ENCODE measurements at places on chromosomes 12 and 14.

- DNase-seq, result peak; percentile 33
Measured at GRCh38 chr12:52006726-52007157, at the start of gene TAMALIN. Gene TAMALIN (plus strand): TSS chr12:52006946. CDS start chr12:52007020, 74 bp downstream.

DNA sequence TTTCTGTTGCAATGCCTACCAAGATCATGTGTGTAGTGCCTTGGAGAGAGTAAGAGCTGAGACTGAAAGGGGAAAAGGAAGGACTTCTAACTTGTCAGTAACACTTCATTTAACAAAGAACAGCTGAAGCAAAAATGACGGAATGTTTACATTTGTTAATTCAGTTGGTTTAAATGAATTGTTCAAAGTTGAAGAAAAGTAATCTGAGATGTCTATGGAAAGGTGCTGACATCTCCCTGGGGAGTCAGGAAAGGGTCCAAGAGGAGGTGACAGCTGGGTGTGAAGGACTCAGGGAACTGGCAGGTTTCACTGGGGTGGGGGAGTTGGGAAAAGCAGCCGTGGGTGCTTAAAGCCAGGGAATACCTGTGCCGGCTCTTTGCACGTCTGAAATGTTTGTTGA is 7.9 kb downstream of the TMEM63C start:
- no peak for DNase-seq

- DNase-seq, result no peak
Measured at GRCh38 chr14:60093606-60094005, 1.9 kb downstream of the PCNX4 start.

GRCh38 chr12:4439736-4440135 is 5.9 kb downstream of the FGF6 start:
- DNase-seq, result no peak

GRCh38 chr12:121970581-121971300 is 50.9 kb upstream of the BCL7A start:
- no peak for DNase-seq

DNA sequence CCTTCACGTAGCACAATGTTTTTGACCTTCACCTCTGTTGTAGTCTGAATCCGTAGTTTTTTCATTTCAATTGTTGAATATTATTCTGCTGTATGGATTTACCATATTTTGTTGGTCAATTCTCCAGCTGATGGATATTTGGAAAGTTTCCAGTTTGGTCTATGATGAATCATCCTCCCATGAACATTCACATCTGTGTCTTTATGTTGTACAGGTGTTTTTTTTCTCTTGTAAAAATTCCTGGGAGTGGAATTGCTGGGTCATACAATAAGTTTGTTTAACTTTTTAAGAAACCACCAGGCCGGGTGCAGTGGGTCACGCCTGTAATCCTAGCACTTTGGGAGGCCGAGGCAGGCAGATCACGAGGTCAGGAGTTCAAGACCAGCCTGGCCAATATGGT is 36.7 kb upstream of the GNG2 start:
- DNase-seq, result no peak

DNA sequence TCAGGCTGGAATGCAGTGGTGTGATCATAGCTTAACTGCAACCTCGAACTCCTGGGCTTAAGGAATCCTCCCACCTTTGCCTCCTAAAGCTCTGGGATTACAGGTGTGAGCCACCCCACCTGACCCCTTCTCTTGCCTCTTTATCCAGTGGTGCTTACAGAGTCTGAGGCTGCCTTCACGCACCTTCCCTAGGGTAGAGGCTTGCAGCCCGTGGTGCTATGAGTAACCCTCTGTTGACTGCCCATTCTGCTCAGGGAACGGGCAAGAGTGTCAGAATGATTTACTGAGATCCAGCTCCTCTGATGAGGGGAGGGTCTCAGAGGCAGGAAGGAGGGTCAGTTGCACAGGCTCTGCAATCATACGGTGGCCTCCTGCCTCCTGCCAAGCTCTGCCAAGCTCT is 125.1 kb upstream of the TBX3 start:
- DNase-seq, result no peak

GRCh38 chr12:112900298-112901145 is 6.2 kb upstream of the OAS1 start:
- peak; percentile 25 for DNase-seq

- DNase-seq, result no peak
Measured at GRCh38 chr12:103469719-103470118, 26.0 kb downstream of the C12orf42 start.

DNA sequence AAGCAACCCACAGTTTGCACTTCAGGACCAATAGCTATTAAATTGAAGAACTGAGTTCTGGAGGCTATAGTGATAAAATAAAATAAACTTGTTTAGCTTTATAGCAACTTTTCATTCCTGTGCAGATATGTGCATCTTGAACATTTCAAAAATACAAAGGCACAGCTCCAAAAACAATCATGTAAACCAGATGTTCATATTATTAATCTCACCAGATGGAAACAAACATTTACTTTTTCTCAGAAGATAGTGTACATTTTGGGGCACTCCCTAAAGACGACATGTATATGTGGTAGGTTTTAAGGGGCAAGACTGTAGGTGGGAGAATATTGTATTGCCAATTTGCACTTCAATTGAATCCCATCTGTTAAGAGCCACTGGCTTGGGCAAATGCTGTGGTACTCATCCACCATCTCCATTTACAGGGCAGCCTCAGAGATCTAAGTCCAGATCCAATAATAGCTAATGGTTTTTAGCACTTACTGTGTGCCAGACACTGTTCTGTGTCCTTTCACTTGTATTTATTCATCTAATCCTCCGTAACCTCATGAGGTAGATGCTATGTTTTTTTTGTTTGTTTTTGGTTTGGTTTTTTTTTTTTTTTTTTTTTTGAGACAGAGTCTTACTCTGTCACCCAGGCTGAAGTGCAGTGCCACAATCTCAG is 49.1 kb downstream of the PTGER2 start:
- no peak for DNase-seq

DNA sequence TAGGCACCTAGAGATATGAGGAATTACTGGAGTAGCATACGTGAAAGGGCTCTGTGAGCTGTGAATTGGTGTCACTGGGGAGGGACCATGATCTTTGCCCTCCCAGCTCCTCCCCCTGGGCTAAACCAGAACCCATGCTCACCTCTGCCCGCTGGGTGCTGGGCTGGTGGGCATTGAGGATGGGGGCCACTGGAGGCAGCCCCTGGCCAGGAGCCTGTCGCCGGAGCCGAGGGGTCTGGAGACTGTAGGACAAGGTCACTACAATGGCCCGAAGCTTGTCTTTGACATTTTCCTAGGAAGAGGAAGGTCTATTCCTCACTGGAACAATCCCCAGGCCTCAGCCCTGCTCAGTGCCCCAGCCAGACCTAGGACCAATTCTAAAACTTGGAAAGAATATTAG is 11.6 kb downstream of the ITGA7 start:
- no peak for DNase-seq

DNA sequence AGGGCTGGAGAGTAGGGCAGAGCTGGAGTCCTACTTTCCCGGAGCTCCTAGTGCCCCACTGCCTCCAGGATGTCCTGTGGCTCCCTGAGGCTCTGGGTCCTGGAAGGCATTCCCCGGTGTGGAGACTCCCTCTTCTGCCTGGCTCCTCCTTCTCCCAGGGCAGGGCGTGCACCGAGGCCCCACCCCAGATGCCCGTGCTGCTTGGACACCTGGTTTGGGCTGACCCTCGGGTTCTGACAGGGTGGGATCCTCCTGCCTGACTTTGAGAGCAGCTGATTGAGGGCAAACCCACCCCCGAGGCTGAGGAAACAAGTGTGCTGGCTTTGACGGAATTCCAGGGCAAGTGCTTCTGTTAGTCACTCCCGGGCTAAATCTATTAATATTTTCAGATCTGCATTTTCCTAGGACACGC is 15.4 kb downstream of the TEAD4 start:
- no peak for DNase-seq

DNA sequence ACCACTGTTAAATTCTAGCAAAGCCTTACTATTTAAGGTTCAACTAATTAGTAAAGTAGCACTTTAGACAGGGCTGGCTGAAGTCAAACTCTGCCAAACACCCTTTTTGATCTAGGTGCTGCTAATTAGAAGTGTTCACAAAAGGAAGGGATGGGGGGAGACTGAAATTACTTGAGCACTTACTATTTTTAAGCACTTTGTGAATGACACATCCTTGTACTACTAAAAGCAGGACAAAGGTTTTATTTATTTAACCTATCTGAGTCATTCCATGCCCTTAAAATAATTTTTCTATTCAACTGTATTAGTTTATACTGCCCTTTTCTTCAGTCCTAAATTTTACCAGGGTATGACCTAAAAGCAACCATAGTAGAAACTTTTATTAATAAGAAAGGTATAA is 20.1 kb downstream of the MBIP start:
- no peak for DNase-seq

GRCh38 chr14:52025310-52025709 is 36.0 kb downstream of the RTRAF start:
- DNase-seq, result no peak

GRCh38 chr14:104214431-104215218 is 76.2 kb downstream of the KIF26A start:
- DNase-seq, result no peak

DNA sequence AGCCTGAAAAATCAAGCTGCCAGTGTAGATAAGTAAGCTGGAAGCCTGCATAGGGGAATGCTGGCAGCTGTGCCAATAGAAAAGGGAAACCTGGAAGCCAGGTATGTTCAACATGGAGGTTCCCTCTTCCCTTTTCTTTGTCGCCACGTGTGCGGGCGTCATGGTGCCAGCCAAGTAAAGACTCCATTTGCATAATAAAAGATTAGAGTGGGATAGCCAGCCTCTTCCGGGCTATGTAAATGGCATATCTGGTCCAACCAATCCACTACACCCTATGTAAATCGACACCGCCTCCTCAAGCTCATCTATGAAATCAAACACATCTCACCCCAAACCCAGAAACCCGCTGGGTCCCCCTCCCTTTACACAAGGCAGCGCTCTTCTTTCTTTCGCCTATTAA is 5.6 kb upstream of the ADGRD1 start:
- DNase-seq, result no peak

- no peak for DNase-seq
Measured at GRCh38 chr14:71358209-71358931, 451.1 kb downstream of the PCNX1 start.

- no peak for DNase-seq
Measured at GRCh38 chr12:69913526-69913925, 88.5 kb downstream of the MYRFL start.

DNA sequence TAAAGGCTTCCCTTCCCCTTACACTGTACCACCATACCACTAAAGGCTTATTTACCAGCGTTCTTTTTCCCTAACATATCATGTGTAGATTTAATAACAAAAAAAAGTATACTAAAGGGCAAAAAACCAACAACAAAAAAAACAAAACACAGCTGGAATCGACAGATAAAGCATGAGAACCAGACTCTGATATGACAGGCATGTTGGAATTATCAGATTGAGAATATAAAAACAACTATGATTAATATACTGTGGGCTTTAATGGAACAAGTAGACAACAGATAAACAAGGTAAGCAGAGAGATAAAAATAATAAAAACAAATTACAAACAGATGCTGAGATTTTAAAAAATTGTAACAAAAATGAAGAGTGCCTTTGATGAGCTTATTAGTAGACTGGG is 754.1 kb upstream of the MDGA2 start:
- DNase-seq, result no peak

Data from NCI-H1105 treated with DMSO at 0.1 percent for 48 hours (cell line).